ENCODE measurements at places on chromosomes 5 and 9.

- H3K4me3 ChIP-seq = no peak overlapping the region
- H3K4me1 ChIP-seq = no peaks in the 10 kb centered on the region
- H3K27ac ChIP-seq = no peak overlapping the region
- H3K27me3 ChIP-seq = peaks cover 4% of the 10 kb centered on the region
Measured at GRCh38 chr5:134025786-134026185, 21.0 kb upstream of the VDAC1 start.

DNA sequence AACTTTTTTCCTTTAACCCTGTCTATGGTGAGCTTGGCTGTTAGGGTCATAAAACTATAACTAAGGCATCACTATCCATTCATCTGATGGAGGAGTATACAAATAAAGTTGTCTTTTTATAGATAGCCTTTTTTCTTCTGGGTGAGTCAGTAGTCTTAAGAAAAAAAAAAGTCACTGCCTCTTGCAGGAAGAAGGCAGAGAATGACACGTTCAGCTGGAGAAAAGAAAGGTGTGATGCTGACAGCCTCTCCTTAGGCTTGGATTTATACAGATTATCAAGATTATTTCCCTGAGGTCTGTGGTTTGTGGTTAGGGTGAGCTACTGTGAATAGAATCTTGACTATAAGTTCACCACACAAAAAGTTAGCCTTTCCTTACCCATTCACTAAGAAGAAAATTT lies 23.0 kb downstream of the EPB41L4B start:
- H3K36me3 ChIP-seq = no peaks in the 10 kb centered on the region
- DNase-seq = no peak
- peaks cover 21% of the 10 kb centered on the region for H3K27me3 ChIP-seq
- H3K27ac ChIP-seq = no peak overlapping the region
- no peak overlapping the region for H3K4me3 ChIP-seq

DNA sequence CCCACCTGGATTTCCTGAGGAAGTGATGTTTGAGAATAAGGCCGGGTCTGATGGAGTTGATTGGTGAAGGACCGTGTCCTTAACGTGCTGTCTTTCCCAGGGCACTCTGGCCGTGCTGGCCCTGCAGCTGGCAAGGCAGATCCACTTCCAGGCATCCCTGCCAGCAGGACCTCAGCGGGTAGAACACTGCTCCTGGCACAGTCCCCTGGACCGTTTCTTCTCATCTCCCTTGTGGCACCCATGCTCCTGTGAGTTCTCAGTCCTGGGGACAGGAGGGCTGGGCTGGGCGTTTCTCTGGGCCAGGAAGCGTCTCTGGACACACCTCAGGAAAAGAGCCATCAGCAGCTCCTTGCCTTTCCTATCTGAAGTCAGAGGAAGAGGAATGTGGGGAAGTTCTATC lies 4.4 kb downstream of the DELE1 start:
- H3K27me3 ChIP-seq = no peaks in the 10 kb centered on the region
- no peak for DNase-seq
- H3K36me3 ChIP-seq = peaks cover 46% of the 10 kb centered on the region
- H3K27ac ChIP-seq = no peak overlapping the region
- H3K4me1 ChIP-seq = peaks cover 14% of the 10 kb centered on the region
- no peak overlapping the region for H3K4me3 ChIP-seq

DNA sequence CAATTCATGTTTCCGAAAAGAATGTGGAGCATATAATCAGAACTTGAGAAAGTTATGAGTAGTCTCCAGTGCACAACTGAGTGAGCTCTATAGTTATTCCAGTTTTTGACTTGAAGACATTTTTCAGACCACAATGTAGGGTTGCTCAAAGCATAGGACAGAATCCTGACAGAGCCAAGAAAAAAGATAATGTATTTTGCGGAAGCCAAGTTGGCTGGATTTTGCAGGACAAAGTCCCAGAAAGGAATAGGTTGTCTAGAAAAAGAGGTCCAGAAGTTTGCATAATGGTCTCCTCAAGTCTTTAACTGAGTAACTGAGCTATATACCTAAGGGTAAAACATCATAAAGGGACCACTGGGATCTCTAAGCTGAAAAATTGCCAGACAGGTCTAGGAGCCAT lies 1028.0 kb downstream of the TAF11L14 start:
- H3K4me3 ChIP-seq = no peak overlapping the region
- DNase-seq = no peak
- no peaks in the 10 kb centered on the region for H3K27me3 ChIP-seq
- no peak overlapping the region for H3K27ac ChIP-seq

- no peak overlapping the region for H3K4me3 ChIP-seq
- H3K27me3 ChIP-seq = no peaks in the 10 kb centered on the region
- peaks cover 30% of the 10 kb centered on the region for H3K36me3 ChIP-seq
Measured at GRCh38 chr5:171931163-171931562, 75.3 kb downstream of the FBXW11 start.

DNA sequence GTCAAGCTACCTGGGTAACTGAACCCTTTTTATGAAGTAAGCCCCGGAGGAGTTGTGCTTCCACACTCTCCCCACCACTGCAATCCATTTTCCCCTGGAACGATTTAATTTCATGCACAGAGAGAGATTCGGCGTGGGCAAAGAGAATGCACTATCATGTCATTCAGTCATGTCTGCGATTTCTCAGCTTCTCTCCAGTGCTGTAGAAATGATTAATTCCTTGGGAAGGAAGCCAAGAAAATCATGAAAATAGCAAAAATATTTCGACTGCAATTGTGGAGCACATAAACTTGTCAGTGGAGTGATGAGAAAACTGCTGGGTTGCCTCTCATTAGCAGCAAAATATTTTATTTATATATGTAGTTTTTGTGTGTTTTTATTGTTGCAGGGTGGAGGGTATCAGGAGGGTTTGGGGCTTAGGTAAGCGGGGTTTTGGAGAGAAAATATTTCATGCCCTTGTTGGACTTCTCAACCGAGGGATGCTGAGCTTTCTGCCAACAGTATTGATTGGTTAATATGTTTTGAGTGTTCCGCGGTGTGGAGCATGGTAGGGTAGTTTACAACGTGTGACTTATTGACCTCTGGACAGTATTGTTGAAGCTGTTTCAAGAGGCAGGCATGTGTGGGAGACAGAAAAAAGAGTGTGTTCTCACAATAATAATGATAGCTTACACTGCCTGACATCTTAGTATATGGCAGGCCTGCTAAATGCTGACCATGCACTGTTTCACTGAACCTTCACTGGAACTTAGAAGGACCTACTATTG lies 69.3 kb downstream of the SGCD start:
- H3K36me3 ChIP-seq = no peaks in the 10 kb centered on the region
- H3K4me3 ChIP-seq = no peak overlapping the region
- no peak for DNase-seq
- H3K4me1 ChIP-seq = no peaks in the 10 kb centered on the region

GRCh38 chr5:2038321-2039179 lies 155.8 kb upstream of the IRX4 start:
- H3K4me1 ChIP-seq = no peaks in the 10 kb centered on the region
- peaks cover 25% of the 10 kb centered on the region for H3K27me3 ChIP-seq
- no peaks in the 10 kb centered on the region for H3K36me3 ChIP-seq
- H3K4me3 ChIP-seq = peak overlapping the region; percentile 43
- DNase-seq = peak; percentile 70

DNA sequence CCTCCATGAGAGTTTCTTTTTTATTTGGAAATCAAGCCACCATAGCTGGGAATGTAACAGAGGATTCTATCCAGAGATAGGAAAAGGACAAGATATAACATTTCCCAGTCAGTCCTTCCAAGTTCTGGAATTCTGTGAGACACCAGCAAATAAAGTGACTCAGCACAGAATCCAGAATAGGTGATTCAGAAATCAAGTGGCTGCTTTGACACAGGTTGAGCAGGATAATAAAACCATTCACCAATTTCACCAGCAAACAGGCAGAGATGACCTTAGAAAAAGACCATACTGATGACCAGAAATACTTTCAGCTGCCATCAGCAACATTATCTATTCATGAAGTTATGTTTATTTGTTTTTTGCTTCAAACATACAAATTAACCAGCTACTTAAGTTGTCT lies 491.5 kb upstream of the TUSC1 start:
- H3K27me3 ChIP-seq = no peaks in the 10 kb centered on the region
- H3K4me3 ChIP-seq = no peak overlapping the region
- no peak overlapping the region for H3K27ac ChIP-seq
- no peak for DNase-seq

GRCh38 chr5:102561894-102562760 lies 63.3 kb upstream of the SLCO6A1 start:
- peaks cover 7% of the 10 kb centered on the region for H3K27me3 ChIP-seq
- H3K4me3 ChIP-seq = no peak overlapping the region
- DNase-seq = peak; percentile 10

DNA sequence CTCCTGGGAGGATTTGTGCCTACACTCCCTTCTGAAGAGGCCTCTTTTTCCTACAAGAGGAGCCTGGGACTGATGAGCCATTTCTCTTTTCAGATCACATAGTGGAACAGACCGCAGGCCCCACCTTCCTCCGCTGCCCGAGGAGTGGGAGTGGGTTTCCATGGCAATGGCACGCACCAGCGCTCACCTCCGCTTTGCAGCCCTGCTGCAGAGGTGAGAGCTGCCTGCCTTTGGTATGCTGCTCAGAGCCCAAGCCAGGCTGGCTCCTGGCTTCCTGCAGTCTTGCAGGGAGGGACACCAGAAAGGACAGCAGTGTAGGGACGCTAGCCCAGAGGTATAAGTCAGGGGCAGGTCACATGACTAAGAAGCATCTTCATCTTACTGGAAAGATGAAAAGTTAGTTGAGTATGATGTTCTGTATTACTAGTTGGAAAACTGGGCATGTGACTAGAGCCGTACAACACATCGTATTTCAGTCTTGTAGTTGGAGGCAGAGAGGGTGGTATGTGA lies 12.4 kb downstream of the PTTG1 start:
- peaks cover 5% of the 10 kb centered on the region for H3K27me3 ChIP-seq
- H3K27ac ChIP-seq = no peak overlapping the region
- peak; percentile 31 for DNase-seq
- peaks cover 4% of the 10 kb centered on the region for H3K36me3 ChIP-seq

DNA sequence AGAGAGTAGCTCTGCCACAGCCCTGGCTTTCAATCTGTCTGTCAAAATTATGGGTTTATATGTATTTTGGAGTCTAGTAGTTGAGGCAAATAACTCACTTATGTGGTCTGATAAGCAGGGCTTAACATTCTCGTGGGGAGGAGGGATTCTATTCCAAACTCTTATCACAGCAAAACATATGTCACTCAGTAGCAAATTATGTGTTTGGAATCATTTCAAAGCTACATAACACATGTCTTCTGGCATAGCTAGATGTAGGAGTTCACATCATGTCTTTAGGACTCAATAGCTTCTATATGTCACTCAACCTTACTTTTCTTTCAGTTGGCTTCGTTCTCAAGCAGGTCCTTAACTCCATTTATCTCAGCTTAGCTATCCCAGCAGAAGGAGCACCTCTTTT lies 144.5 kb upstream of the SEMA6A start:
- no peaks in the 10 kb centered on the region for H3K4me1 ChIP-seq
- DNase-seq = no peak
- no peaks in the 10 kb centered on the region for H3K27me3 ChIP-seq
- no peak overlapping the region for H3K4me3 ChIP-seq

- H3K4me1 ChIP-seq = peaks cover 7% of the 10 kb centered on the region
- peaks cover 3% of the 10 kb centered on the region for H3K36me3 ChIP-seq
- H3K27me3 ChIP-seq = no peaks in the 10 kb centered on the region
- H3K4me3 ChIP-seq = no peak overlapping the region
Measured at GRCh38 chr5:124153588-124153987, 592.9 kb downstream of the ZNF608 start.

DNA sequence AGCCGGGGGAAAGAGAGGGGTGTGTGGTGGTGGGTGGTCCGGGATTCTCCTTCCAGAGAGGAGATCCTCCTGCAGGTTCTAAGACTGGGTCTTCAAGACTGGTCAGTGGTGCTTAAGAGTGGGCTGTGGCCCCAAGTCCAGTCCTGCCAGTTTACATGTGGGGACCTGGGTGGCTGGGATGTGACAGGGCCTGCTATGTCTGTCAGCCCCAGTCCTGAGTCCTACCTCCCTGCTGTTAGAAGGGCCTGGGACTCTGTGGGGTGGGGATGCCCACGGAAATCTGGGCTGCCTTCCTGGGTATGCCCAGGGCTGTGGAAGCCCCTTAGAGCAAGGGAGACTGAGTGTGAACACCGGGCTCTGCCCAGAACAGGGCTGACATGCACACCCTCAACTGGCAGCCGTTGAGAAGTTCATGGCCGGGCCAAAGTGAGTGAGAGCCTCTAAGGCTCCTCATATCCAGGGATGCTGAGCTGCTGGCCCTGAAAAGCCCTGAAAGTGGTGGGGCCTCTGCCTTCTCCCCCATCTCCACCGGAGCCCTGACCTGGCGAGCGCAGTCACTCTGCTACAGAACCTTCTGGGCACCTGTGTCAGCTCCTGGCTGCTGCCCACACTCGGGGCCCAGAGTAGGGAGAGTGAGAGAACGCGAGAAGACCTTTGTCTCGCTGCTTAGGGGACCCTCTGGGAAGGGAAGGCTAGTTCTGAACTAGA lies 1.7 kb downstream of the PHF2 start:
- no peak for DNase-seq
- peaks cover 30% of the 10 kb centered on the region for H3K4me1 ChIP-seq
- H3K27ac ChIP-seq = peak overlapping the region; percentile 80
- peaks cover 5% of the 10 kb centered on the region for H3K36me3 ChIP-seq

- H3K27me3 ChIP-seq = peaks cover 38% of the 10 kb centered on the region
- DNase-seq = no peak
- no peak overlapping the region for H3K4me3 ChIP-seq
- no peak overlapping the region for H3K27ac ChIP-seq
Measured at GRCh38 chr5:73254642-73255041, 81.6 kb downstream of the TMEM174 start.

DNA sequence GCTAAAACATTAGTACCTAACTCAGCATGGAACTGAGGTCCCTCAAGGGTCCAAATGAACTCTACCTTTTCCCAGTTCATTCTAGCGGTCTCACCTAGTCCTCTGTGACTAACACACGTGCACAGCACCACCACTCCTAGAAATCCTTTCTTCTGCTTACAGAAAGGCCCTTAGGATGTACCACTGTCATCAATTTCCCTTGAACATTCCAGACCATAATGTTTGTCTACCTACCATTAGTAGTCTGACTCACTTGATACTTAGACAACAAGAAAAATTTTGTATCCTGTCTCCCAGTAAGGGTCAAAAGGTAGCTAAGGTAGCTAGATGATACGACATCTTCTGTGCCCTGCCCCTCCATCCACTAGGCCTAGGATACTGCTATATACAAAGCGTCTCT lies 166.6 kb downstream of the TSSK1B start:
- H3K4me1 ChIP-seq = peaks cover 6% of the 10 kb centered on the region
- H3K4me3 ChIP-seq = no peak overlapping the region
- no peak for DNase-seq
- H3K36me3 ChIP-seq = no peaks in the 10 kb centered on the region
- H3K27me3 ChIP-seq = no peaks in the 10 kb centered on the region

GRCh38 chr5:151359391-151359790 lies 12.0 kb upstream of the SLC36A2 start:
- no peak overlapping the region for H3K4me3 ChIP-seq
- no peaks in the 10 kb centered on the region for H3K4me1 ChIP-seq
- H3K36me3 ChIP-seq = no peaks in the 10 kb centered on the region
- DNase-seq = no peak

DNA sequence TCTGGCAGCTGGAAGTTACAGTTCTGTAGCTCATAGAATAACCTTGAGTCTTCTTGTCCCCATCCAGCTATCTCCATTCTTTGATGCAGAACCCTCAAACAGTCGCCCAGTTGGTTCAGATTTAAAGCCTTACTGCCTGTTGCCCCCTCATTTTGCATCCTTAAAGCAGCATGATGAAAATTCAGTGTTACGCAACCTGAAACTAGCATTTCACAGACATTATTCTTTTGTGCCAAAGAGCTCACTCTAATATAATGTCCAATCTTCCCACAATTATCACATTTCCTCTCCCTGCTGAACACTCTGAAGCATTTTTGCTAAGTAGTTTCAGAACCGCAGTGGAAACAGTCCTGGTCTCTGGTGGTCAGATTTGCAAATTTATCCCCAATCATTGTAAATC lies 318.0 kb downstream of the PSAT1 start:
- H3K36me3 ChIP-seq = no peaks in the 10 kb centered on the region
- no peak overlapping the region for H3K4me3 ChIP-seq
- no peak for DNase-seq
- H3K4me1 ChIP-seq = no peaks in the 10 kb centered on the region
- no peak overlapping the region for H3K27ac ChIP-seq
